ENCODE measurements at places on chromosomes 6 and 20.

DNA sequence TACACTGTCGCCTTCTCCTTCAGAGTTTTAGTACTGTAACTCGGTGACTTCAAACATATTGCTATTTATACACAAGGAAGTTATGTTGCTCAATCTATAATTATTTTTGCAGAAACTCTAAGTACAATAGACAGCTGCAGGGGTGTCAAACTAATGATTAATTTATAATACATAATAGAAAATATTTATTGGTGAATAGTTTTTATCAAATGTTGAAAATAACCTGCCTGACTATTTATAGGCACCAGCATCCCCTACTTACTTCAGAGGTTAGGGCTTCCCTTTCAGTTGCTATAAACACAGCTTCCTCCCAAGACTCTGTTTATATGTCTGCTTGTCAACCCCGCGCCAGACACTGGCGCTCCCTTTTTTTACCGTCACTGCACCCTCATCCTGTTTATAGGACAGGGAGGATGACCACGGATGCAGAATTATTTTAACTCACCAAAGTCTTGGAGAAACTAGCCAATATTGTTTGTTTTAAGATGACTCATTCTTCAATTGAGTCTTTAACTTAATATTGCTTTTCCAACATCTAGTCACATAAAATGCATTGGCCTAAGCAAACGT, 225.0 kb downstream of the ALDH8A1 start:
- H3K27ac ChIP-seq, result no peak overlapping the region
- H3K4me1 ChIP-seq, result peaks cover 17% of the 10 kb centered on the region
- no peaks in the 10 kb centered on the region for H3K36me3 ChIP-seq
- no peak for ATAC-seq
- no peaks in the 10 kb centered on the region for H3K27me3 ChIP-seq

DNA sequence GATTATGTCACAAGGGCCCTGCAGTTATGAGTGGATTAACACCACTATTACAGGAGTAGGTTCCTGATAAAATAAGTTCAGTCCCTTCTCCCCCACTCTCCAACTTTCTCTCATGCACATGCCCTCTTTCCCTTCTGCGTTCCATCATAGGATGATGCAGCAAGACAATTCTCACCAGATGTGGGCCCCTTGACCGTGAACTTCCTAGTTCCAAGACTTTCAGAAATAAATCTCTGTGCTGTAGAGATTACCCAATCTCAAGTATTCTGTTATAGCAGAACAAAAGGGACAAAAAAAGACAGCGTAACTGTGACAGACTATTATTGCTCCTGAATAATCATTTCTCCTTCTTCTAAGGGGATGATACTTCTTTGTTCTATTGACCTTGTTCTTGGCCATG, 33.8 kb upstream of the TMEM244 start:
- no peak overlapping the region for H3K27ac ChIP-seq
- no peaks in the 10 kb centered on the region for H3K4me1 ChIP-seq
- no peak for ATAC-seq
- H3K27me3 ChIP-seq, result no peaks in the 10 kb centered on the region
- no peaks in the 10 kb centered on the region for H3K36me3 ChIP-seq

DNA sequence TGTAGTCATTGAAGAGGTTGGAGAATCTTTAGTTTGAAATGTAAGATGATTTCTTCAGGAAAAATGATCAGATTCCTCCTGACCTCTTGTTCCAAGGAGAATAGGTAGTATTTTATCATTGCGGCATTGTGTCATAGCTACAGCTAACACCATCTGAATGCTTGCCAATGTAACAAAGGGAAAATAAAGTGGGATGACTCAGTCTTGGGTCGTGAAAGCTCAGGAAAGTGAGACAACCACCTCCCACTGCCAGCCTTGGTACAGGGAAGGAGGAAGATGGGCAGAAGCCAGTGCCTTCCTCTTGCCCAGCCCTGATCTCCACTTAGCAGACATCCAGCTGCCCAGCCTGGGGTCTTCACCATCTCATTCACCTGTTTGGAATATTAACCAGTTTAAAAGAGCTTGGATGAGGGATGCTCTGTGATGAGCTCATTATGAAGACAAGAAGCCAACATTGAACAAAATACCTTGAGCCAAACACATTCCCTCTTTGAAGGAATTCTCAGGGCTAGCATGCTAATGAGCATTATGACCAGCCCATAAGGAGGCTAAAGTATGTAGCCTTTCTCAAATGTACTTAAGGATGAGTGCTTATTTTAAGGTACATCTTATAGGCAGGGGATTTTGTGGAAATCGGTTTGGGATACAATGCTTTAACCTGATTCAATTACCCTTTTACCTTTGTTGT, 40.0 kb upstream of the APCDD1L start:
- no peak for ATAC-seq
- no peaks in the 10 kb centered on the region for H3K27me3 ChIP-seq
- H3K36me3 ChIP-seq, result no peaks in the 10 kb centered on the region

DNA sequence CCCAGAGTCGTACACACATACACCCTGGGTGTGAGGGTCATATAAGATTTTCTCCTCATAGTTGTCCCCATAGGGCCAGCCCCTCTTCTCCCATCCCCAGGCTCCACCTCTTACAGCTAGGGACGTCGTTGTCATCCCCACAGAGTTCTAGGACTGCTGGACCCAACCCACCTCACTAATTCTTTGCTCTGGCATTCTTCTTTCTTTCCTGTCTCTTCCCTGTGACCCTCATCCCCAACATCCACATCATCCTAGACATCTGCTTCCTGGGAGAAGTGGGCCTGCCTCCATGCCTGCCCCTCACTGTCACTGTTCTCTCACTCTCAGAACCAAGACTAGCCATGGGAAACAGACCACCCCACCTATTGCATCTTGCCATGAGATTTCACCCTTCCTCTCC, 1.1 kb downstream of the PSMF1 start:
- H3K36me3 ChIP-seq, result no peaks in the 10 kb centered on the region
- H3K4me1 ChIP-seq, result peaks cover 70% of the 10 kb centered on the region
- no peak overlapping the region for H3K27ac ChIP-seq

DNA sequence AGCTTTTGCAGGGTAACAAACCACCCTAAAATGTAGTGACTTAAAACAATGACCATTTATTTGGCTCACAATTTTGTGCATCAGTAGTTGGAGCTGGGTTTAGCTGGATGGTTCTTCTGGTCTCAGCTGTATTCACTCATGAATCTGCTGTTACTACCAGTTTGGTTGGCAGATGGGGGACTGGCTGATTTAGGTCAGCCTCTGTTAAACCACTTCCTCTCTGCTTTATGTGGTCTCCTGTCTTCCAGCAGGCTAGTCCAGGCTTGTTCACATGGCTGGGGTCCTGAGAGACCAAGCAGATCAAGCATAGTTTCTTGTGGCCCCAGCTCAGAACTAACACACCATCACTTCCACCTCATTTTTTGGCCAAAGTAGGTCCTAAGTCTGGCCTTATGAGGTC, 67.2 kb upstream of the LAMP5 start:
- H3K4me3 ChIP-seq, result no peak overlapping the region
- peaks cover 6% of the 10 kb centered on the region for H3K36me3 ChIP-seq
- no peak overlapping the region for H3K27ac ChIP-seq
- no peaks in the 10 kb centered on the region for H3K27me3 ChIP-seq
- H3K4me1 ChIP-seq, result no peaks in the 10 kb centered on the region

GRCh38 chr20:9736373-9736772, 102.5 kb downstream of the PAK5 start:
- no peak overlapping the region for H3K27ac ChIP-seq
- no peaks in the 10 kb centered on the region for H3K27me3 ChIP-seq
- no peaks in the 10 kb centered on the region for H3K36me3 ChIP-seq
- no peak for ATAC-seq

DNA sequence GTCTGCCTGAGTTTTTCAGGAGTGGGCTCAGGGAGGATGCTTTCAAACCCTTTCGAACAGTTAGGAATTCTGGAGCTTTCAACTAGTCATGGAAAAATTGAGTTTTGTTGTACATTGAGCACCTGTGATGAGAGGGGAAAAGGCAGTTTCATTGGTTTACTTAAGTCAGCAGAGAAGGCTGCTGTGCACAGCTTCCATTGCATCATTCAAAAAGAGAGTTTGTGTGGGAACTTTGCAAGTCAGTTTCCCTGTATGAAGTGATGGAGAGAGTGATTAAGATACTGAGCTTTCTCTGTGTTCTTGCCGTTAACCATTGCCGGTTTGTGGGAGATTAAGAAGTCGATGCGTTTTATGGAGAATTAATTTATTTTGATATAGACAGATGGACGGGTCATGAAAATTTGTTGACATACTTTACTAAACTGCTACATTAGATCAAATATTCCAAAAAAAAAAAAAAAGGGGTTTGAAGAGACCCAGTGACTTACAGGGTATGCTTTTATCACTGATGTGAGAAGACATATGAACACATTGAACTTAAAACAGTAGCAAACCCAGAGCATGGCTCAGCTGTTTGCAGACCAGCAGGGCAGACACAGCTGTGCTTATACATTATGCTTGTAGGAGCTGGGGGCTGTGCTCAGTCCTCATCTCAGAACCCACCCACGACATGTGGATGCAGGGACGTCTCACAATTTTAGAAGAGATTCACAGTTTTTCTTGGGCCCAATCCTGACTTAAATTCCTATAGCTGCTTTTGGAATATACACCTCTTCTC, 234.1 kb downstream of the SOX4 start:
- H3K4me3 ChIP-seq, result no peak overlapping the region
- peaks cover 3% of the 10 kb centered on the region for H3K4me1 ChIP-seq
- ATAC-seq, result no peak
- no peaks in the 10 kb centered on the region for H3K36me3 ChIP-seq
- peak overlapping the region; percentile 67 for H3K27ac ChIP-seq
- no peaks in the 10 kb centered on the region for H3K27me3 ChIP-seq

- no peak for ATAC-seq
- no peaks in the 10 kb centered on the region for H3K36me3 ChIP-seq
- H3K4me1 ChIP-seq, result peaks cover 52% of the 10 kb centered on the region
Observed at GRCh38 chr6:157224178-157224950, 99.0 kb downstream of the TMEM242 start.

GRCh38 chr20:17875981-17876385, 92.6 kb downstream of the SNX5 start:
- H3K27ac ChIP-seq, result peak overlapping the region; percentile 78
- no peaks in the 10 kb centered on the region for H3K27me3 ChIP-seq
- no peak for ATAC-seq

GRCh38 chr20:53180928-53181362, 208.8 kb downstream of the TSHZ2 start:
- H3K27me3 ChIP-seq, result no peaks in the 10 kb centered on the region
- H3K4me1 ChIP-seq, result no peaks in the 10 kb centered on the region
- no peak for ATAC-seq
- H3K4me3 ChIP-seq, result no peak overlapping the region

GRCh38 chr6:53961679-53962370, 149.4 kb upstream of the MLIP start:
- H3K27ac ChIP-seq, result no peak overlapping the region
- no peak overlapping the region for H3K4me3 ChIP-seq
- no peaks in the 10 kb centered on the region for H3K36me3 ChIP-seq
- ATAC-seq, result no peak
- no peaks in the 10 kb centered on the region for H3K27me3 ChIP-seq

DNA sequence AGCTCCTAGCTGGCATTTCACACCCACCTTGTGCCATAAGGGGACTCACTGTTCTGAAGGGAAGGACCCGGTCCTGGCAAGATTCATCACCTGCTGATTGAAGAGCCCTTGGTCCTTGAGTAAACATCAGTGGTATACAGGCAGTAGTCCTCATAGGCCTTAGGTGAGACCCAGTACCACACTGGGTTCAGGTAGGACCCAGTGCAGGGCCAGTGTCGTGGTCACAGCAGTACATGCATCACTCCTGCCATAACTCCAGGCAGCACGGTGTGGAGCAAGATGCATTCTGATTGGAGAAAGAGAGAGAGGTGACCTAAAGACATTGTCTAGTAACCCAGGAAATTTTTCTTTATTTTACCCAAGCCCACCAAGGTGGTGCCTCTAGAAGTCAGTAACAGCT, 49.1 kb upstream of the THBS2 start:
- ATAC-seq, result no peak
- H3K4me1 ChIP-seq, result no peaks in the 10 kb centered on the region
- H3K27me3 ChIP-seq, result no peaks in the 10 kb centered on the region
- H3K4me3 ChIP-seq, result no peak overlapping the region
- no peaks in the 10 kb centered on the region for H3K36me3 ChIP-seq
- no peak overlapping the region for H3K27ac ChIP-seq

GRCh38 chr20:37413023-37413334, 67.0 kb downstream of the SRC start:
- H3K27me3 ChIP-seq, result peaks cover 36% of the 10 kb centered on the region
- ATAC-seq, result no peak
- no peaks in the 10 kb centered on the region for H3K4me1 ChIP-seq
- H3K4me3 ChIP-seq, result no peak overlapping the region
- no peaks in the 10 kb centered on the region for H3K36me3 ChIP-seq

DNA sequence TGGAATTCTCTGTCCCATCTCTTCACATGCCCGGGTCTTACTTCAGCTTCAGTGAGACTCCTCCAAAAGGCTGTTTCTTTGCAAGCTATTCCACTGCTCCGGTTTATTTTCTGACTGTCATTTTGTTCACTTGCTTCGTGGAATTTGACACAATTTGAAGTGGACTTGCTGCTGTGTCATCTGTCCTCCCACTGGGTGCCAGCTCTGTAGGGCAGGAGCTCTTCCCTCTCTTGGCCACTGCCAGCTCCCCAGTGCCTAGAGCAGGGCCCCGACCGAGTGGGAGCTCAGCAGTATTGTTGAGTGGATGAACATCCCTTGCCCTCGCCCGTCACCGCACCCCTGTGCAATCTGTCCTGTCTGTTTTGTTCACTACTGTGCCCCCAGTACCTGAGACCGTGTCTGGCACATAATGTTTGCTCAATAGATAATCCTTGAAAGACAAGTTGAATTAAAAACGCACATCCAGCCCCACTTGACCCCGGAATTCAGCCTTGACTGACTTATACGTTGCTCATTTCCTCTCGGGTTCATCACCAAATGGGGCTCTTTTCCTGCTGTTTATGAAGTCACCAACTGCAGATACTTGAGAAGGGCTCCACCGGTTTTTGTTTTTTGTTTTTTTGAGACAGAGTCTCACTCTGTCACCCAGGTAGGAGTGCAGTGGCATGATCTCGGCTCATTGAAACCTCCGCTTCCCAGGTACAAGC, 170.3 kb upstream of the KCNG1 start:
- peaks cover 58% of the 10 kb centered on the region for H3K27me3 ChIP-seq
- no peak for ATAC-seq
- H3K4me3 ChIP-seq, result no peak overlapping the region
- no peaks in the 10 kb centered on the region for H3K36me3 ChIP-seq
- no peak overlapping the region for H3K27ac ChIP-seq

GRCh38 chr20:53831228-53831627, 237.6 kb upstream of the ZNF217 start:
- ATAC-seq, result no peak
- H3K4me1 ChIP-seq, result peaks cover 40% of the 10 kb centered on the region
- no peak overlapping the region for H3K4me3 ChIP-seq
- H3K36me3 ChIP-seq, result no peaks in the 10 kb centered on the region
- H3K27ac ChIP-seq, result no peak overlapping the region
- no peaks in the 10 kb centered on the region for H3K27me3 ChIP-seq

GRCh38 chr6:158939255-158940159, 60.5 kb downstream of the RSPH3 start:
- H3K4me3 ChIP-seq, result peak overlapping the region; percentile 37
- no peak overlapping the region for H3K27ac ChIP-seq
- no peaks in the 10 kb centered on the region for H3K4me1 ChIP-seq
- H3K27me3 ChIP-seq, result no peaks in the 10 kb centered on the region

- no peak overlapping the region for H3K27ac ChIP-seq
- H3K36me3 ChIP-seq, result no peaks in the 10 kb centered on the region
- H3K27me3 ChIP-seq, result no peaks in the 10 kb centered on the region
- H3K4me3 ChIP-seq, result no peak overlapping the region
- ATAC-seq, result no peak
- H3K4me1 ChIP-seq, result peaks cover 5% of the 10 kb centered on the region
Observed at GRCh38 chr6:3740551-3741476, 10.7 kb downstream of the PXDC1 start.

Data from gastroesophageal sphincter (tissue), 4 donors.